ENCODE measurements at places on chromosomes 11 and 22.

- DNase-seq: peak; percentile 10
Observed at GRCh38 chr22:17957204-17957603, 67.2 kb downstream of the MICAL3 start.

DNA sequence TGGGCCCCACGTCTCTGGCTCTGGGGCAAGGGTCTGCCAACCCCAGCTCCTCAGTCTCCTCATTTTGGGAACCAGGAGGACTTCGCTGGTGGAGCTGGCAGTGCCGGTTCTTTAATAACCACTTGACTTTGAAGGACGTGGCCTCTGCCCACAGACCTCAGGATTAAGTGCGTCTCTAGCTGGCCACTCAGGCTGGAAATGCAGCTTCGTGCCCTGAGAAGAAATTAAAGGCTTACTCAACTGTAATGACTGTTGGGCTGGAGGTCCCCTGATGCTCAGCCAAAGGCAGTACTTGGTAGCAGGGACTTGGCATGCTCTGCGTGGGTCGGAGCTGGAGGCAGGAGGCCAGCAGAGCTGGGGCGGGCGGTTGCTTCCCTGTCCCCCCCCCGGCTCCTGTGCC is 16.7 kb upstream of the PARVG start:
- DNase-seq: no peak

DNA sequence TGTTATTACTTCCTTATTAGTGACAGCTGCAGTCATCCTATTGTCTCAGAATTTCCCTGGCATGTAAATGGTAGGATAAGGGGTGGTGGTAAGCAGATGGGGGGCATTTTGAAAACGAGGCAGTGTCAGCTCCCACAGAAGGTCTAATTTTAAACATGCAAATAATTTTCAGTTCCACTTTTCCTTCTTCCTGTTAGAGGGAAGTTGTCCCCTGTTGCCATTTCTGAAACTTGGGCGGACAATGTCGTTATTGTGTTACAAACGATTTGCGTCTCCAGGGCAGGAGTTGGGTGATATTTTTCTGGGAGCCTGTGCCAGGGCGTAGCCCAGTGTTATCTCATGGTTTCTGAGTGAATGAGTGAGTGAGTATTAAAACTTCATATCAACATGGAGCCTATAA is 7.4 kb downstream of the PTPRJ start:
- no peak for DNase-seq

DNA sequence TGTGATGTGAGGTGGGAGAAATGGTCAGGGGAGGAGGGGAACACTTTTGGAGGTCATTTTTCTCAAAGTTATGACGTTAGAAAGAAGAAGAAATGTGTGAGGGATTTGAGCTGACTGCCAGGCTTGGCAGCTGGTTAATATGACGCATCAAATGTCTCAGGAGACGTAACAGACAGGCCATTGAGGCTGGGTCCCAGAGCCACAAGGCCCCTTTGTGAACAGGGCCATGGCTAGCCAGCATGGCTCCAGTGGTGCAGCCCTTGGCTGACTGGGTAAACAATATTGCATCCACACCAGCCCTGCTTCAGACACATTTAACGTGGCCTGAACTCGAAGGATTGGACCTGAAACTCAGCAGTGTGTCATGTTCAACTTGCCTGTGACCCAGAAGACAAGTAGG is 34.3 kb downstream of the AMOTL1 start:
- DNase-seq: no peak

GRCh38 chr22:50143096-50143495 is 27.4 kb upstream of the PANX2 start:
- DNase-seq: no peak

DNA sequence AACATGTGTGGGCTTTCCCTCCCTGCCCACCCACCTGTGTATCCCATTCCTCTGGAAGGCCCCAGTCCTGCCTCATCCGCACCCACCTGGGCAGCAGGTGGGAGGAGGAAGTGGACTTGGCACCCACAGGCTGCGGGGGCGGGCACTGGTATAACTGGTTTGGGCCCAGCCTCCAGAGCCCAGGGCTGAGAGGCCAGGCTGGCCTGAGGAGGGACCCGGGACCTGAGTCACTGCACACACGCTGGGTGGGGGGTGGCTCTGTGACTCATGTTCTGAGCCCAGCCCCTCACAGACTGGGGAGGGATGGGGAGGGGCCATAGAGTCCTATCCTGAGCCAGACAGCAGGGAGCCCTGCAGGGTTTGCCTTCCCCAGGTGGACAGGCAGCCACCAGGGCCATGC is 16.7 kb downstream of the PHLDA2 start:
- no peak for DNase-seq

- no peak for DNase-seq
Observed at GRCh38 chr11:125199915-125200314, 35.4 kb downstream of the PKNOX2 start.

DNA sequence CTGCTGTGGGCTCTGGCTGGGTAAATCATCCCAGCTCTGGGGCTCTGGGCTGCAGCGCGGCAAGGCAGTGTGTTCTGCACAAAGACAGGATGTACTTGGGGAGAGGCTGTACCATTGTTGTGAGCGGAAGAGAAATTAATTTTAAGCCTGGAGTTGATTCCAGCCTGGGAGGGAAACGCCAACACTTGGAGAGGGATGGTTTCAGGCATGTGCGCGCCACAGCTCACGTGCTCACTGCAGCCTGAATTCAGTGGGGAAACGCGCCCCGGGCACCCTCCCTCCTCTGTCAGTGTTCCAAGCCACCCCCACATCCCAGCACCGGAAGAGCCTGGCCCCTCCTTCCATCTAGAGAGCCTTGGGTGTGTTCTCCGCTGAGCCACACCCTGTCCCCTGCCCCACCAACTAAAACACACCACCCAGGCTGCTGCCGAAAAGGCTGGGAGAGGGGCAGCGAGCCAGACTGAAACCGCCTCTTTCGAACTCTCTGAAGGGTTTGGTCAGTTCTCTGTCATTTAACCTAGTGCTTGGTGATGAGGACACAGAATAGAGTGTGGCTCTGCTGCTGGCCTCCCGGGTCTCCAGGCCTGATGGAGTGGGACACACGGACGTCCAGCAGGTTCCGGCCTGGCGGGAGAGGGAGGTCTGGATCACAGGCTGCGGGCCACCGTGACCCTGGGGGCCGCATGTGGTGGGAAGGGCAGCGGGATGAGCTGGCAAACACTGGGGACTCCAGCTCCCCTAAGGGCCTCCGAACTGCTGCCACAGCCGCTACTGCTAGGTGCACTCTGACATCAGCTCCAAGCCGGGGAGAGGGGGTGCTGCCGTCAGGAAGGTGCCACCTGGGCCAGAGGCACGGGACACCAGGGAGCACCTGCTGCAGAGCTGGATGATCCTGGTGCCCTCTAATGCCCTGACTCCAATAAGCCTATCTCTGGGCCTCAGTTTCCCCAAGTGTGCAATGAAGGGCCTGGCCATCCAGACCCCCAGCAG is 230.8 kb downstream of the CTTN start:
- no peak for DNase-seq

All from right lobe of liver (tissue), 6 donors.